ENCODE measurements at places on chromosomes 2 and 18. TPM values are rescaled to one million over a fixed set of nuclear protein-coding genes. Genes with fewer than 3 reads are reported as not detected.

Gene PUS10
- 10.1 TPM for total RNA-seq

DNA sequence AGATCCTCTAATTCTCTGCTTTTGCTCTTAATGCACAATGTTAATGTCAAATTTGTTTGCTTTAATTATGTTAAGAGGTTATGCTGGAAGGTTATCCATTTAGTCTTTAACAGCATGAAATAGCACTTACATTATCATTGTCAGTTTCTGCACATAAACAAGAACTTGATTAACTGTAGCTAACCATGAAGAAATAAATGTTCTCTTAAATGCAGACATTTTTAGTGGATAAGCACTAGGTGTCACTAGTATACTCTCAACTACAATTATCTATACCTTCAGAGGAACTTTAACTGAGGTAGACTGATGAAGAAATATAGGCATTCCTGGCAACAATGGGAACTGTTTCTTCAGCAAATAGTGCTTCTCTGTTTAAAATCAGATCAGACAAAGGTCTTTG lies 178.8 kb upstream of the CHST9 start:
- H3K27me3 ChIP-seq = no peaks in the 10 kb centered on the region
- no peak for DNase-seq
- no peaks in the 10 kb centered on the region for H3K36me3 ChIP-seq
- H3K4me1 ChIP-seq = no peaks in the 10 kb centered on the region
- no peak overlapping the region for H3K27ac ChIP-seq

Gene MAP3K19
- not detected for total RNA-seq

Gene DPYSL5
- 1.2 TPM for total RNA-seq

Gene RPRD1A
- 72.7 TPM for total RNA-seq

- H3K27me3 ChIP-seq = no peaks in the 10 kb centered on the region
- H3K27ac ChIP-seq = no peak overlapping the region
- no peaks in the 10 kb centered on the region for H3K4me1 ChIP-seq
- H3K4me3 ChIP-seq = no peak overlapping the region
Observed at GRCh38 chr2:159564081-159564480, 52.3 kb downstream of the BAZ2B start.

GRCh38 chr2:128316777-128317180 lies 1.9 kb downstream of the HS6ST1 start:
- H3K27me3 ChIP-seq = no peaks in the 10 kb centered on the region
- peak overlapping the region; percentile 56 for H3K4me3 ChIP-seq
- H3K27ac ChIP-seq = peak overlapping the region; percentile 62

Gene NETO1
- not detected for total RNA-seq

DNA sequence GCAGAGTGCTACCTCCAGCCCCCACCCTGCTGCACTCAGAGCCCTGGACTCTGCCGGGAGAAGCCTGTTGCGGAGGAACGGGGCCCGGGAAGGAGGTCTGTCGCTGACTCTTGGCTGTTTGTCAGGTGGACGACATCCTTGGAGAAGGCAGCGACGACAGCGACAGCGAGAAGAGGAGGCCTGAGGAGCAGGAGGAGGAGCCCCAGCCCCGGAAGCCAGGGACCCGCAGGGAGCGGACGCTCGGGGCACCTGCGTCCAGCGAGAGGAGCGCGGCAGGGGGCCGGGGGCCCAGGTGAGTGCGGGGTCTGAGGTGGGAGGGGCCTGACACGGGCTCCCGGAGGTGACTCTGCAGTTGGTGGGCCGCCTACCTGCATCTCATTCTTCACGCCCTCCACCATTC lies 56.6 kb downstream of the CTDP1 start:
- no peaks in the 10 kb centered on the region for H3K36me3 ChIP-seq
- no peak overlapping the region for H3K27ac ChIP-seq
- no peak for DNase-seq
- no peaks in the 10 kb centered on the region for H3K27me3 ChIP-seq

- DNase-seq = no peak
- no peaks in the 10 kb centered on the region for H3K27me3 ChIP-seq
- H3K27ac ChIP-seq = no peak overlapping the region
Observed at GRCh38 chr2:205087862-205088261, 542.6 kb downstream of the PARD3B start.

DNA sequence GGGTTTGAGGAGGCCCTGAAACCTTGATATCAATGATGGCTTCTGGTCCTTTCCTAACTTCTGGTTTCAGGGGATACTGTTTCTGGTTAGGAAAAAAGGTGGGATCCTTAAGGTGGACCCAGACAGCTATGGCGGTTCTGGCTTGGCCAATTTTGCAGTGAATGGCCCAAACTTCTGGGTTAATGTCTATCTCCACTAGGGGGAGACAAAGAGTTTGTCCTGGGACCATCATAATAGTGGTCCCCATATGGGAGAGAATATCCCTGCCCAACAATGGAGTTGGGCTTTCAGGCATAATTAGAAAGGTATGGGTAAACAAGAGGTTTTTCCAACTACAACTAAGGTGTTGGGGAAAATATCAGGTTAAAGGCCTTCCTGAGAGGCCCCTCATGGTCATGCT lies 273.5 kb downstream of the CALCRL start:
- H3K27me3 ChIP-seq = no peaks in the 10 kb centered on the region
- H3K36me3 ChIP-seq = no peaks in the 10 kb centered on the region
- no peak overlapping the region for H3K27ac ChIP-seq

- H3K27me3 ChIP-seq = no peaks in the 10 kb centered on the region
- no peak overlapping the region for H3K4me3 ChIP-seq
- H3K36me3 ChIP-seq = no peaks in the 10 kb centered on the region
- H3K4me1 ChIP-seq = peaks cover 8% of the 10 kb centered on the region
- no peak overlapping the region for H3K27ac ChIP-seq
Observed at GRCh38 chr2:1635823-1636222, 108.5 kb downstream of the PXDN start.

- no peaks in the 10 kb centered on the region for H3K27me3 ChIP-seq
- no peak for DNase-seq
- H3K36me3 ChIP-seq = no peaks in the 10 kb centered on the region
- H3K4me3 ChIP-seq = no peak overlapping the region
- H3K4me1 ChIP-seq = no peaks in the 10 kb centered on the region
Observed at GRCh38 chr2:238694136-238694755, 153.6 kb upstream of the TWIST2 start.

Gene SETBP1
- 45.1 TPM for total RNA-seq

Gene KHK
- 0.91 TPM for total RNA-seq

DNA sequence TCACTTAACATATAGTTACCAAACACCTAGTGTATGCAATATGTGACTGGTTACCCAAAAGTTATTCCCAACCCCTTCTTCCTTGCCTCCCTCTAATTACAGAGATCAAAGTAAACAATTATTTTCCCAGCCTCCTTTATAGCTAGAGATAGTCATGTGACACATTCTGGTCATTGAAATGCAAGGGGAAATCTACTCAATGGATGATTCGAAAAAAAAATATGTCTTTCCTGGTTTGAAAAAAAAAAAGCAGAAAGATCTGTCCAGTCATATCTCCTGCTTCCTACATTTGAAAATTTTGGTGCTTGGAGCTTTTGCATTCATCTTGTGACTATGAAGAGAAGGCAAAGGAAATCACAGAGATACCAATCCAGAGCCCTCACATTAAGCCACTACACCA lies 27.6 kb upstream of the UGP2 start:
- no peaks in the 10 kb centered on the region for H3K36me3 ChIP-seq
- no peaks in the 10 kb centered on the region for H3K4me1 ChIP-seq
- no peak overlapping the region for H3K4me3 ChIP-seq
- no peak overlapping the region for H3K27ac ChIP-seq
- no peaks in the 10 kb centered on the region for H3K27me3 ChIP-seq

- no peaks in the 10 kb centered on the region for H3K4me1 ChIP-seq
- H3K4me3 ChIP-seq = no peak overlapping the region
- no peaks in the 10 kb centered on the region for H3K27me3 ChIP-seq
- no peaks in the 10 kb centered on the region for H3K36me3 ChIP-seq
- DNase-seq = no peak
Observed at GRCh38 chr2:239621611-239622010, 220.8 kb upstream of the HDAC4 start.

- no peaks in the 10 kb centered on the region for H3K36me3 ChIP-seq
- no peak for DNase-seq
- no peaks in the 10 kb centered on the region for H3K27me3 ChIP-seq
- H3K27ac ChIP-seq = no peak overlapping the region
- no peaks in the 10 kb centered on the region for H3K4me1 ChIP-seq
- H3K4me3 ChIP-seq = no peak overlapping the region
Observed at GRCh38 chr2:60992985-60993392, 24.5 kb upstream of the PEX13 start.

Gene NYAP2
- 0.14 TPM for total RNA-seq

GRCh38 chr2:71903841-71904240 lies 243.8 kb downstream of the CYP26B1 start:
- no peak overlapping the region for H3K27ac ChIP-seq
- no peaks in the 10 kb centered on the region for H3K27me3 ChIP-seq
- no peaks in the 10 kb centered on the region for H3K36me3 ChIP-seq
- H3K4me1 ChIP-seq = no peaks in the 10 kb centered on the region

Gene COL5A2
- 8.2 TPM for total RNA-seq

GRCh38 chr2:239882331-239882732 lies 142.8 kb downstream of the NDUFA10 start:
- peak; percentile 63 for DNase-seq
- no peaks in the 10 kb centered on the region for H3K4me1 ChIP-seq
- H3K27ac ChIP-seq = no peak overlapping the region
- H3K4me3 ChIP-seq = no peak overlapping the region
- no peaks in the 10 kb centered on the region for H3K36me3 ChIP-seq
- no peaks in the 10 kb centered on the region for H3K27me3 ChIP-seq

Gene INHBB
- 83.7 TPM for total RNA-seq

Gene D2HGDH
- total RNA-seq = 55.3 TPM

Gene CCT4
- 77.6 TPM for total RNA-seq

Gene ACMSD
- not detected for total RNA-seq

Gene SPC25
- total RNA-seq = 2.2 TPM

Gene ZEB2
- total RNA-seq = 13.1 TPM

DNA sequence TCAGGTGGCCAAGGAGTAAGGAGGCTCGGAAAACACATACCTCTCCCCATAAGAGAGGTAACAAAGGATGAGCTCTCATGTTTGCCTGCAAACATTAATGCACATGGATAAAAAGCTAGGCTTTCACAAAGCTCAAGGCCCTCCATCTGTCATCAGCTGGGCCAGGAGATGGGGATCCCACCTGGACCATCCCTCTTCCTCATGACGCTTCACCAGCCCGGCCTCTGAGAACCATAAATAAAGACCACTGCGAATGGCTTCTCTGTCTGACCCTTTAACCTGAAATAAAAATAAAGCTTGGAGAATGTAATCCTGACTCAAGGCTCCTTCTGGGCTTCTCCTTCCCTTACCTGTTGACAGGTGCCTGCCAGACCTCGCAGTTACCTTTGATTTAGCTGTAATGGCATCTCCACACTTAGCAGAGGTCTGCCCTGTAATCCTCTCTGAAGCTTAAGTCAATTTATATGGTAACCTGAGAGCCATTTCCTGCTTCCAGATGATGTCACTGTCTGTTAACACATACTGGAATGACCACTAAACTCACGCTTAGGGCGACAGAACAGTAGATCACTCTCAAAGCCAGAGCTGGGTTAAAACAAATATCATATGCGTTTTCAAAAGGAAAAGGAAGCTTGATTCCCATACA lies 29.3 kb upstream of the FOXI3 start:
- no peaks in the 10 kb centered on the region for H3K36me3 ChIP-seq
- no peak overlapping the region for H3K4me3 ChIP-seq
- no peaks in the 10 kb centered on the region for H3K4me1 ChIP-seq
- no peaks in the 10 kb centered on the region for H3K27me3 ChIP-seq
- no peak overlapping the region for H3K27ac ChIP-seq

DNA sequence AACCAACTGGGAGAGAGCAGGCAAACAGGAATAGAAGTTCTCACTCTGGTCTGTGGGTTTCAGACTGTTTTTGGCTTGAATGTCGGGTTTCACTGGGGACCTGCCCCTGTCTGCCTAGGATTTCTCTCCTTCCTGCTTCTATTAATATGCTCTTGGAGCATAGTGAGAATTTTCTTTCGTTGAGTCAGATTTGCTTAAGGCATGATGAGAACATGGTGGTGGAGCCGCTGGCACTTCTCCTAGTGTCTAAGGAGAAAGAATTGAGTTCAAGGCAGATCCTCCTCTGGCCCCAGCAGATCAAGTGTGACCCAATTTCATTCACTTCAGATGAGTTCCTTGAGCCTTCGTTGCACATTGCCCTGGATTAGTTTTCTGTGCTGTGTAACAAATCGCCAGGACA lies 103.9 kb upstream of the HS6ST1 start:
- DNase-seq = no peak
- no peaks in the 10 kb centered on the region for H3K36me3 ChIP-seq
- H3K4me1 ChIP-seq = no peaks in the 10 kb centered on the region
- H3K27me3 ChIP-seq = no peaks in the 10 kb centered on the region
- no peak overlapping the region for H3K27ac ChIP-seq
- H3K4me3 ChIP-seq = no peak overlapping the region

DNA sequence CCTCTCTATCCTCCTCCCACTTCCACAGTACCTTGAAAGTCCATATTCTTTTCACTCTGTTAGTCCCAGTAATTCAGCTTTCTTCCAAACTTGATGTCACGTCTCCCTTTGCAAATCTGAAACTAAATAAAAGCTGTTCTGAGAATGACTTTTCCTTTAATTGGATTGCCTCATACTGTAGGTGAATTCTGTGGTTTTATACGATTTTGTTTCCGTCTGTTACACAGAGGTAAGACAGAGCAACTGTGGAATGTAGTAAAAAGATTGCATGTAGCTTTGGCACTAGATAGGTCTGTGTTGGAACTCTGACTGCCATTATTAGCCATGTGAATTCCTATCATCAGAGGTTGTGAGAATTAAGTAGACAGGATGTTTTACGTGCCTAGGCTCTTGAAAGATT lies 25.9 kb downstream of the MALT1 start:
- no peaks in the 10 kb centered on the region for H3K4me1 ChIP-seq
- no peaks in the 10 kb centered on the region for H3K36me3 ChIP-seq
- H3K27ac ChIP-seq = no peak overlapping the region
- no peak overlapping the region for H3K4me3 ChIP-seq

GRCh38 chr18:48997985-48998831 lies 47.4 kb upstream of the SMAD7 start:
- H3K4me3 ChIP-seq = no peak overlapping the region
- H3K4me1 ChIP-seq = peaks cover 17% of the 10 kb centered on the region
- DNase-seq = no peak
- no peaks in the 10 kb centered on the region for H3K36me3 ChIP-seq

Gene SFT2D3
- total RNA-seq = 22.2 TPM

DNA sequence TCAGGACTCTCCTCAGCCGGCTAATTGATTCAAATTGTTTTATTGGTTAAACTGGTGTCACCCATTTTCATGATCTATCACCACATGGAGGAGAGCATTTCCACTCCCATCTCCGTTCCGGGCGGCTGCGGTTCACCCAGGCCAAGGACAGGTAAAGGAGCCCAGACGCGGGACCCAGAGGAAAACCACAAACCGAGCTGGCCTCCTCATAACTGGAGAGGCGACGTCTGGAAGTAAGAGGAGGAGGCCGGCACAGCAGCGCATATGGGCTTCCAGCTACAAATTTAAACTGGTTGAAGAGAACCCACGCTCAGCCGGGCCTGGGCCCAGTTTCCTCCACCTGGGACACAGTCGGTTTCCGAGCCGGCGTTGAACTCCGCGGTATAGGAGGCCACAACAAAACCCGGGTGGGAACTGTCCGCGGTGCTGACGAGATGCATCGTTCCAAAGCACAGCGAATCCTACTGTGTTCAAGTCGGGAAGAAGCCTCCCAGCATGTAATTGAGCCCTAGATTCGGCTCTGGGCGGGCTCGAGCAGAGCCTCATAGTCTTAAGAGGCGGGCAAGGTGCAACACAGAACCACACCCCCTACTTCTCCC lies 3.0 kb upstream of the SKOR2 start:
- no peak overlapping the region for H3K27ac ChIP-seq
- H3K4me1 ChIP-seq = no peaks in the 10 kb centered on the region
- DNase-seq = no peak
- H3K36me3 ChIP-seq = no peaks in the 10 kb centered on the region
- H3K4me3 ChIP-seq = no peak overlapping the region

GRCh38 chr2:58494071-58494501 lies 253.0 kb upstream of the FANCL start:
- H3K27me3 ChIP-seq = no peaks in the 10 kb centered on the region
- H3K36me3 ChIP-seq = no peaks in the 10 kb centered on the region
- no peaks in the 10 kb centered on the region for H3K4me1 ChIP-seq
- H3K27ac ChIP-seq = no peak overlapping the region
- no peak overlapping the region for H3K4me3 ChIP-seq

Measured in prostate gland (tissue), 2 donors.